ENCODE measurements at places on chromosomes 4 and X.

DNA sequence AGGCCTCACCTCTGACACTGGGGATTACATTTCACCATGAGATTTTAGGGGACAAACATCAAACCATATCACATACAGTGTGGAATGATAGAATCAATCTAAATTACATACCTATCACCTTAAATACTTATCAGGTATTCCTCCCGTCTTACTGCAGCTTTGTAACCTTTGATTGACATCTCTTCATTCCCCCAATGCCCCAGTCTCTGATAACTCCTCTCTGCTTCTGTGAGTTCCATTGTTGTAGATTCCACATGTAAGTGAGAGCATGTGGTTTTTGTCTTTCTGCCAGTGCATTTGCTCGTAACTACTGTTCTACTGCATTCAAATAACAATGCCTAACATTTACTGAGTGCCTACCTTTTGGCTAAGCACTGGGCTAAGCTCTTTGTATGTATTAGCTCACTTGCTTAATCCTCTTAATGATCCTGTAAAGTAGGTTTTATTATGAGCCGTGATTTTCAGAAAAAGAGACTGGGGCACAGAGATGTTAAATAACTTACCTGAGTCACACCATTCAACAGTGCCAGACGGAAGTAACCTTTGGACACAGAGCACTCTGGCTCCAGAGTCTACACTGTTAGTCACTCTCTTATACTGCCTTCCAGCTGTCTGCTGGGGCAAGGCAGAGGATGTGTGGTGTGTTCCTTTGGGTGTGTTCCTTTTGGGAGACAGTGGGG, 63.7 kb upstream of the ESX1 start:
- DNase-seq: no peak

- no peak for DNase-seq
Observed at GRCh38 chr4:102687373-102687981, 73.3 kb downstream of the MANBA start.

- no peak for DNase-seq
Observed at GRCh38 chr4:172978848-172979247, 189.8 kb upstream of the GALNT7 start.

- DNase-seq: no peak
Observed at GRCh38 chrX:10079231-10079630, 77.5 kb upstream of the CLCN4 start.

GRCh38 chr4:146857298-146857697, 88.4 kb downstream of the TTC29 start:
- DNase-seq: no peak

- DNase-seq: no peak
Observed at GRCh38 chrX:109747681-109748080, 14.6 kb upstream of the ACSL4 start.

DNA sequence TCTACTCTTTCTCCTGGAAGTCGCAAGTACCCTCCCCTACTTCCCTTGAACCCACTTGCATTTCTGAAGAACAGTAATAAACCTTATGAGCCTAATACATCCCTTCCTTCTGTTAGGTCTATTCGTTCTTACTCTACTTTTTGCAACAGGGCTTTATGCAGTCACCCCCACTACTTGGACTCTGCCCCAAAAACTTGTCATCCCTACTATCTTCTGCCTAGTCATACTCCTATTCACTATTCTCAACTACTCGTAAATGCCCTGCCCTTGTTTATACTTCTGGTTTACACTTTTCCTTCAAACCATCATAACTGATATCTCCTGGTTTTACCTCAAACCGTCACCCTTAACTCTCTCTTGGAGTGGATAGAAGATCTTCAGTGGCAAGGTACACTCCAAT, 55.2 kb upstream of the SLIT2 start:
- no peak for DNase-seq

All from WERI-Rb-1 (cell line).